ENCODE measurements at places on chromosomes 2 and 18.

DNA sequence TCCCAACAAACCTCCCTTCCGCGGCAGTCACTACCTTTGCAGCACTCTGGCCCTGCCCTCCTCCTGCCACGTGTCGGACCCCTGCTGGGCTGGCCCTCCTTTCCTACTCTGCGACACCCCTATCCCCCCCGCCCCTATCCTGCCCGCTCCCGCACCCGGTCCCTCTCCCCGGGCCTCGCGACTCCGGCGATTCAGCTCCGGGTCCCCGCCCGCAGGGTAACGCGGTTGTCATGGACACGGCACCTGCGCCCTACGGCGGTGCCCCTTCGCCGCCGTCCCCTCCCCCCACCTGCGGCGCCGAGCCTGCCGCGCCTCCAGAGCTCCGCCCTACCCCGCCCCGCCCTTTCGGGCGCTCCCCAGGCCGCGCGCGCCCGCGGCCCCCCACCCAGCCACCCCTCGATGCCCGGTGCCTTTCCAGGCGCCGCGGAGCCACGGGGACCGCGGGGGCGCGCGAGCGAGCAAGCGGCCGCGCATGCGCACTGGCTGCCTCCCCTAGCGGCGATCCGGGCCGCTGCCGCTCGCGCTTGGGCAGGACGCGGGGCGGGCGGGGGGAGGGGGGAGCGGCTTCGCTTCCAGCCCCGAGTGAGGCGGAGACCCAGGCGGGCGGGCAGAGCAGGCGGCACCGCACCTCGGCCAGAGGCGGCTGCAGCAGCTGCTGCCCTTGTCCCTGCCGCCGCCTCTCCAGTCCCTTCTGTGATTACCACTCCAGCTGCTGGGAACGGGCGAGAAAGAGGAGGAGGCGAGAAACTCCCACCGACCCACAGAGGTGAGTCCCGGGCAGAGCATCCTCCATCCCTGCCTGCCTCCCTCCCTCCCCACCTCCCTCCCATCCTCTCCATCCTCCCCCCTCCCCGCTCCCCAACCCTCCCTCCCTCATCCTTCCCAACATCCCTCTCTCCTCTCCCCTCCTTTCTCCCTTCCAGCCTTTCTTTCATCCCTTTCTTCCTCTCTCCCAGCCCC is at the start of gene CTNNA2:
Gene CTNNA2 (plus strand): TSS at position 610 of the 960 bp plus-strand sequence.
- DNase-seq = no peak

- DNase-seq = no peak
Observed at GRCh38 chr2:64624862-64625261, 28.9 kb downstream of the SERTAD2 start.

DNA sequence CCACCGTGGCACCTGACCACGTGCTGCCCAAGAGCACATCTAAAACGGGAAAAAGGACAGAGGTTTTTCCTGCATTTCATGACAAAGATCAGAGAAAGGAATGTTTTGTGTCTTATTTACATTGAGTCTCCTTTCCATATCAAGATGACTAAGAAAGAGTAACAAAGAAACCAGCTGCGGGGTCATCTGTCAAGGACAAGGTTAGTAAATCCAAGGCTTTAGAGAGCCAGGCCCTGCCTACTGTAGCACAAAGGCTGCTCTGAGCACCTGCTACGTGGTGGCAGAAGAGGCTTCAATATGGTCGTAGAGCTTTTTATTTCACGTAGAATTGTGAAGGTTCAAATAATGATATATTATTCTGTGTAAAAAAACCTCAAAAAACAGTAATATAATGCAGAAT is 51.0 kb downstream of the PRELID3A start:
- DNase-seq = no peak

- no peak for DNase-seq
Observed at GRCh38 chr2:120221616-120222015, 1.6 kb downstream of the TMEM185B start.

DNA sequence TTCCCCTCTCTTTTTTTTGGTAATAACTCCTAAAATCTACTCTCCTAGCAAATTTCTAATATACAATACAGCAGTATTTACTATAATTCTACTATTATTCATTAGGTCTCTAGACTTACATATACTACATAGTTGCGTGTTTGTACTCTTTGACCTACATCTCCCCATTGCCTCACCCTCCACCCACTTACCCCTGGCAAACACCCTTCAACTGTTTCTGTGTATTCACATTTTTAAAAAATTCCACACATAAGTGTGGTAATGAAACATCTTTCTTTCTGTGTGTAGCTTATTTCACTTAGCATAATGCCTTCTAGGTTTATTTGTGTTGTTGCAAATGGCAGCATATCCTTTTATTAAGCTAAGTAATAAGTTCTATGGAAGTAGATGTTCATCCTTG is 336.0 kb downstream of the CCDC85A start:
- no peak for DNase-seq

DNA sequence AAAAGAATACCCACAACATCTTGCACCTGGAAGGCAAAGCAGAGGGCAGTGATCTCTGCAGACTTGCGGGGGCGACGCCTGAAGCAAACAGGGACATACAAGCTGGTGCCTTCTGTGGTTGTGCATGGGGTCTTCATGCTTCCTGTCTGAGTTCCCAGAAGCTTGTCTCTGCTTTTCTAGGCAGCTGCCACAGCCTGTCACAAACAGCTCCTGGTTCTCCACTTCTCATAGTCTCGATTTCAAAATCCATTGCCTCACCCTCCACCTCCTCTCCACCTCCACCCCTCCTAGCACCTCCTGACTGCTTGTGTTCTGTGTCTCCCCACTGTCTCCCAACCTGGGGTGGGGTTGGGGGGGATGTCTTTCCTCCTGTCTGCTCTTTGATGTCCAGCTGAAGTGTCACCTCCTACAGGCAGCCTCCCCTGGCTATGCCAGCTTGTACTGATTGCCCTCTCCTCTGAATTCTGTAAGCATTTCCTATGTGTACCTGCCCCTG is 1.7 kb upstream of the PROC start:
- no peak for DNase-seq

- no peak for DNase-seq
Observed at GRCh38 chr2:39135690-39136259, 14.9 kb upstream of the SOS1 start.

DNA sequence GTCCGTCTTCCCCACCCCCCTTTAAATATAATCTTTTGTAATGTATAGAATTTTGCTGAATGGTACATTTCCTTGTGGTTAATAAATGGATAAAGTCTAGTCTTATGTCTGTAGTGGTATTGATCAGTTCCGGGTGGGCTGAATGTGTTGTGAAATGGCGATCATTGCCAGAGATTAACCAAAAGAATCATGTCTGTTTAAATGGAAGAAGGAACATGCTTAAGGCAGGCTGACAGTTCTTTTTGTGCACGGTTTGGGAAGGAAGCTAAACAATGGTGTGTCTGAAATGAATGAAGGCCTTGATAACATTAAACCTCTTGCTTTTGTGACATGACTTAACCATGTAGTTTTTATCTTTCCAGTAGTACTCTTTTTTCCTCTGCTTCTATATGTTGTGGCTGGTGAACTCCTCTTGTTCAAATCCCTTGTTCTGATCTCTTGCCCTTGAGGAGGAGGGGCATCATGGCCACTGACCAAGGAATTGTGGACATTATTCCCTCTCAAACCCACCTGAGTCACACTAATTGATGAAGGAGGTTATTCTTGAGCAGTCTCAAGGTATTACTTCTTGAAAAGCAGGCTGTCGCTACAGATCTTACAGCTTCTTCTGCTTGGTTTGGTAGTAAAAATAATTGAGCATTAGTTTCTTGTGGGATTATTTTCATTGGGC is 1.7 kb downstream of the ACVR2A start:
- no peak for DNase-seq

GRCh38 chr2:162073888-162074631 is at the start of gene DPP4:
Gene DPP4 (minus strand): TSS chr2:162074215. CDS start chr2:162073981, 234 bp downstream.
- DNase-seq = peak; percentile 42

DNA sequence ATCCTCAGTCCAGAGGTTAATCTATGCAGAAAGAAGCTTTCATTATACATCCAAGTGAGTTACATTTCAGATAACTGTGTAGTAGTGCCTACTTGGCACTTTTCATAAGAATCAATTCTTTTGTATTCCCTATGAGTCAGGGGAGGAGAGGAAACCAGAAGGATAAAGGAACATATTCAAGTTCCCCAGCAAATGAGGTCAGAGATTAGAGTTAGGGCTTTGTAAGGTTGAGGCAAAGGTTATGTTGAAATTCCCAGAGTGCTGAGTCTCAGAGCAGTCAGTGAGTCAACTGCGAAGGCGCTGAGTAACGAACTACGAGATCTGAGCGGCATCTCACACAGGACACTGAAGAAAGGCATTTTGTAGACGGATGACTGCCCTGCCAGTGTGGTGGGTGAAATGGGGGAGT is 25.1 kb upstream of the ME2 start:
- DNase-seq = no peak

- no peak for DNase-seq
Observed at GRCh38 chr2:108586116-108586515, 51.8 kb downstream of the LIMS1 start.

DNA sequence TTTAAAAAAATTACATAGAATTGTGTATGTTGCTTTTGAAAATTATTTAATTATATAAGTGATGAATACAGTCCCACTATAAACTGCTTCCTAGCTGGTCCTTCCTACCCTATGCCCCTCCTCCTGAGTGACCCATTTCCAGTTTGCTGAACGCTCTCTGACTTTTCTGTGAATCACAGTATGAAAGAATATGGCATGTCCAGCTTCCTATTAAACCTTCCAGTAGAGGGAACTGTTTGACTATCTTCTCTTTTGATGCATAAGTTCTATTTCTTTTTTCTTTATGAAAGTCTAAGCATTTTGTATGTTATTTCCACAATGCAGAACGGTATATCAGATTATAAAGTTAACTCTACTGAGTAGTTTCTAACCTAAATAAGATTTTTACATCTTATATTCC is 41.3 kb downstream of the PSMG2 start:
- DNase-seq = no peak

DNA sequence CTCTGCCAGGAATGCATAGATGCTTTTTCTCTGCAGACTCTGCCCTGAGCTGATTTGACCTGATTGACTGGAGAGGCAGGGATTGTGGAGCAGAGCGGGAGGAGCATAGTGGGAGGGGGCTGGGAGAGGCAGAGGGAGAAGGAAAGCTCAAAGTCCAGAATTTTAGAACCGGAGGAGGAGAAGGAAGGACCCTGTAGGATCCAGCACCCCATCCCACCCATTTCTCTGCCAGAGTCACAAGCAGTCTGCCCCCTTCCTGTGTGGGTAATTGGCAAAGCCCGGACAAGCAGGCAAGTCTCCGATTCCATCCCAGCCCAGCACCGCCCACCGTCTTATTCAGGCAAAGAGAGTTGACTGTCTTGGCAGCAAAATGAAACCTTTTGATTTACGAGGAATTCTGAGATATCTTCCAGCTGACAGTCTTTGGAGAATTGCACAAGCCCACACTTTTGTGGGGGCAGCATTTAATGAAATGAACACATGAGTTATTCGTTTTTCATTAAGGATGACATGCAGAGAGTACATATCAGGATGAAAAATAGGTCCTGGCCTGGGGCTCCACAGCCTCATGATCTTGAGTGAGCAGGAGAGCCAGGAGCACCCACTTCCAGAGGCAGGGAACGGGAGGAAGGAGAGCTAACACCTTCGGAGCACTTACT is 103.1 kb downstream of the MCFD2 start:
- no peak for DNase-seq

DNA sequence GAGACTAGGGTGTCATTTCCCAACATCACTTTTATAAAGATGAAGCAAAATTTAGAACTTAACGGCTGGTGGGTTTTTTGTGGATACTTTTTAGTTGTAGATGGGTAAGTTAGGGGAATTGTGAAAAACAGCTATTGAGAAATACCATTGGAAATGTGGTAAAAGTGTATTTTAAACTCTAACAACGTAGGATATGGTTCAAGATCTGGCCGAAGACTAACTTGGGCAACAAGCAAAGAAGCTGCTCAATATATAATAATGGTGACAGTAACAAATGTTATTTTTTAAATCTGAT is 1.6 kb downstream of the DNAH7 start:
- no peak for DNase-seq

DNA sequence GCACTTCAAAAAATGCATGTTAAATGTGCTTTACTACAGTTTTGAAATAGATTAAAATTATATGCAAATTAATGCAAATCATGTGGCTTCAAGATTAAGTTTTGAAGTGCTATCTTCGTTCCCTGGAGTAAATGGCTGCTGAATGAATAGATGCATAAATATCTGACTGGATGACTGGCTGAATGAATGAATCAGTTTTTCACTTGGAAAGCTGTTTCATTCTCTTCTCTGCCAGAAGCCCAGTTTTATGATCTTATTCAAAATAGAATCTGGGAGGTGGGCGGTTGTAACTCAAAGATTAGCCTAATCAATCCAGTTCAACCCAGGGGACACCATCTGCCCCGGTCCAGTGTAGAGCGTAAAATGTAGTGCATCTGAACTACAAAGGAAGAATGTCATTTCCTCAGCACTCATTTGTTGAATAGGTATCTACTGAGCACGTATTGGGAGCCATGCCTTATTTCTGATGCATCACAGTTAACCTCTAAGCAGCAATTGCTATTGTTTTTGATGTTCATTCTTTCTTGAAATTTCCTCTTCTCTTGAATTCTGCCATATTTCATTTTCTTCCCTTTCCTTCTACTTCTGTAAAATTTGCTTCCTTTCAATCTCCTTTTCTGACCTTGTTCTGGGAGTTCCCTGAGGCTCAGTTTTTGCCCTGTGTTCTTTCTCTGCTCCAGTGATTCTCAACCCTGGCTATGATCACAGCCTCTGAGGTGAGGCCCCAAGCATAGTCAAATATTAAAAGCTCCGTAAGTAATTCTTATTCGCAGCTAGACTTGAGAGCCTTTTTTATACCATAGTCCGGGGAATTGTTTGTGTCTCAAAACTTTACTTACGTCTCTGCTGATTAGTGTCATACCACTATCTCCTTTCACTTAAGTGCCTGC is 282.7 kb downstream of the PARD3B start:
- no peak for DNase-seq

DNA sequence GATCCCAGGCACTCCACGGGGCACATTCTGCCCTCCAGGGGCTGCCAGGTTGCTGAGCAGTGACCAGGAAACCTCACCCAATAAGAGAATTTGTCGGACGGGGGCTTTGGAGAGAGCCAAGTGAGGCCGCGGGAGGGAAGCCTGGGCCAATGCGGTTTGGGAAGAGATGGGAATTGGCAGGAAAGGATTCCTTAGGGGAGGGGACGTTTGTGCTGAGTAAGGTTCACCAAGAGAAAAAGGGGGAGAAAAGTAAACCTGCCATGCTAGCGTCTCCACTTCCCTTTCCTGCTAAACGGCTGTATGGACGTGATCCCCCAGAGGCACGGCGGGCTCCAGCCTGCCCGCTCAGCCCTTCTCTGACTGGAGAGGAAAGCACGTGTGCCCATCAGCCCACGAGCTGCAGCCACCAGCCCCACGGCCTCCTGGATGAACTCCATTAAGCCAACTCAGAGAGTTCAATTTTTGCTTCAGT is 194.4 kb upstream of the ID2 start:
- DNase-seq = no peak

DNA sequence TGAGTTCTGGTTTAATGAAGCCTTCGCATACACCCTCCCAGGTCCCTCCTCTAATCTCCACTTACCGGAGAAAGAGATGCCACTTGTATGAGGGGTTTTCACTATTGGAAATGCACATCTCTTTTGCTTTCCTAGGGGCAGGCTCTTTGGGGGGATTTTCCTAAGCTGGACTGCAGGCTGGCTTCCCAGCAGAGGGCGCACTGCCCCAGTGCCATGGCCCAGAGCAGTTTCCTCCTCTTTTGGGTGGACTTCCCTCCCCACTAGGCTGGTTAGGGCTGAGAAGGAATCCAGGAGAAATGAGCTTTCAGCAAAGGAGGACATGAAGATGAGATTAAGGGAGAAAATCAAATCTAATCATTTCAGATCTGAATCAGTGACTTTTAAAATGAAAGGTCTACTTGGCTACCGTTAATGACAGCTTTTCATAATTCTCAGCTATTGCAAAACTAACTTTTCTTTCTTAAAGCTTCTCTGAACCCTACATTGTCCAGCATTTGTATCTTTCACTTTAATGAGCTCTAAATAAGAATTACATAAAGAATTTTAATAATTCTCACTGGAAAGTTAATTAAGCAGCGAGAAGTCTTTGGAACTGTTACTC is 784.1 kb upstream of the FANCL start:
- no peak for DNase-seq

Data from activated T-helper 1 cell treated with anti-CD3 and anti-CD28 coated beads, Interleukin-12 subunit alpha, Interleukin-12 subunit beta, Interleukin-2, Interleukin-4 antibody, amounts not matched to agents 30 ng/mL and 10 ng/mL and 1 ng/mL, durations not matched to agents 14 hours and 24 hours and 36 hours (primary cell).